ENCODE measurements at places on chromosomes 11 and 22. TPM values are rescaled to one million over a fixed set of nuclear protein-coding genes. Genes with fewer than 3 reads are reported as not detected.

The KCNJ1 gene
- total RNA-seq: not detected

GRCh38 chr11:8098879-8099278 lies 17.9 kb downstream of the TUB start:
- no peak for DNase-seq

GRCh38 chr11:82989628-82990404 lies 81.9 kb downstream of the RAB30 start:
- DNase-seq: no peak

GRCh38 chr11:70078781-70079616 lies 882 bp downstream of the ANO1 start:
- DNase-seq: no peak
